ENCODE measurements at places on chromosomes 3 and 15. TPM values are rescaled to one million over a fixed set of nuclear protein-coding genes. Genes with fewer than 3 reads are reported as not detected.

RGMA gene
- total RNA-seq, result 76.7 TPM

CCDC33 gene
- total RNA-seq, result not detected

TMEM212 gene
- total RNA-seq, result not detected

ARGFX gene
- not detected for total RNA-seq

DNA sequence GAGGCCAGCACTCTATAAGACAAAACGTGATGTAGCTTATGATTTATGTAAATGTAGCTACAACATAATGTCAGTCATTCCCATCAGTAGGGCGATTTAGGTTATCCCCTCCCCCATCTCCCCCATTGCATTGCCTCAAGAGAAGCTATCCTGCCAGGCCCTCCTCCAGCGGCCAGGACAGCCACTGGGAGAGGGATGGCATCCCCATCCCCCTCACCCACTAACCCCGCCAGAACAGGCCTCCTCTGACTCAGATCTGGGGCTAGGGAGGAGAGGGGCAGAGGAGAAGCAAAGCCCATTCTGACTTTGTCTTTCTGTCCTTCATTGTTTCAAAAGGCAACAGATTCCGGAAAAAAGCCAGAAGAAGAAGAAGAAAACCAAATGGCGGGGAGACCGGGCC, 32.6 kb upstream of the ESYT3 start:
- no peak overlapping the region for H3K4me3 ChIP-seq
- H3K27ac ChIP-seq, result no peak overlapping the region

GRCh38 chr15:34584996-34585395, 1.5 kb upstream of the GOLGA8B start:
- H3K4me3 ChIP-seq, result no peak overlapping the region
- H3K36me3 ChIP-seq, result no peaks in the 10 kb centered on the region
- H3K4me1 ChIP-seq, result peaks cover 7% of the 10 kb centered on the region
- no peak for DNase-seq

GRCh38 chr3:90025019-90025418, 917.6 kb downstream of the EPHA3 start:
- H3K4me3 ChIP-seq, result no peak overlapping the region
- H3K27ac ChIP-seq, result no peak overlapping the region
- DNase-seq, result no peak
- no peaks in the 10 kb centered on the region for H3K4me1 ChIP-seq
- H3K27me3 ChIP-seq, result no peaks in the 10 kb centered on the region

DNA sequence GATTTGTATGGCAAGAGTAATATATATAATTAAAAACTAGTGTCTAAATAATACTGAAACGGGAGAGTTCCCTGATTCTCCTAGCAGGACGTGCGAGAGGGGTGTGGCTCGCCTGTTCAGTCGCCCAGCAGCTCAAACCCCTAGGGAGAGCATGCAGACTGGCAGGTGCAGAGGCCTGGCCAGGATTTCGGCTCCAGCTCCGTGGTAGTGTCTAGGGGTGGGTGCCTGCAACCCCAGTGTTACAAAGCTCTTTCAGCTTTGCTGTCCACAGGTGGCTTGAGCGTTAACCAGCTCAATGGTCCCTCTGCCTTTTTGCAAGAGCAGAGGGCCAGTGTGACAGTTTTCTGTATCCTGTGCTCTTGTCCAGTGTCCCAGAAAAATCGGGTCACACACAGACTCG, 226.6 kb downstream of the ALCAM start:
- H3K4me1 ChIP-seq, result no peaks in the 10 kb centered on the region
- no peak overlapping the region for H3K4me3 ChIP-seq
- no peak overlapping the region for H3K27ac ChIP-seq
- no peak for DNase-seq
- no peaks in the 10 kb centered on the region for H3K36me3 ChIP-seq
- no peaks in the 10 kb centered on the region for H3K27me3 ChIP-seq

DNA sequence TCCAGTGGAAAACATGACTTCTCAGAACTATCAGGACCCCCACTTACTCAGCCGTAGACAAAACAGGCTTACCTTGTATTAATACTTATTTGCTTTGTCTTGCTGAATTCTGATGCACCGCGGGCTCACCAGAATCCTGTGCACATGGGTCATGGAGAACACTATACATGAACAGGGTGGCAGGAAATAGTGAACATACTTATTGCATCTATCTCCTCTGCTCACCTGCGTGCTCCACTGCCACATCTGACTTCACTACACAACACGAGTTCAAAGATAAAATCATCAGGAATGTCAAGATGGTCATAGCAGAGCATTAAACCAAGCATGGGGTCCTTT, 10.7 kb upstream of the MAPK6 start:
- no peak for DNase-seq
- H3K4me1 ChIP-seq, result no peaks in the 10 kb centered on the region
- no peaks in the 10 kb centered on the region for H3K27me3 ChIP-seq
- H3K36me3 ChIP-seq, result no peaks in the 10 kb centered on the region
- no peak overlapping the region for H3K4me3 ChIP-seq
- no peak overlapping the region for H3K27ac ChIP-seq

DNA sequence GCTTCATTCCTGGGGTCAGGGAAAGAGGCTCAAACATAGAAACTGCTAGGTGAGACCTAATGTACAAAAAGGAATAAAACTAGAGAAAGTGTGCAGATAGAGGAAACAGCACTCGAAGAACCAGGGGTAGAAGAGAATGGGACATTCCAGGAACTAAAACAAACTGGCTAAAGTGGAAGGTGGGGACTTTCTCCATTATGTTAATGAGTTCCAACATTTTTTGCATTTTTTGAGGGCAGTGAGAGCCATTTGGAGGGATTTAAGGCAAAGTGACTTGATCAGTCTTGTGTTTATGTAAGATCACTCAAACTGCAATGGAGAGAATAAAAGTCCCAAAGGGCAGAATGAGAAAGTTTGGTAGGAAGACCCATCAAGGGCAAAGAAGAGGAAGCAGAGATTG, 20.6 kb upstream of the SLC4A7 start:
- no peaks in the 10 kb centered on the region for H3K36me3 ChIP-seq
- peaks cover 6% of the 10 kb centered on the region for H3K4me1 ChIP-seq
- H3K27me3 ChIP-seq, result no peaks in the 10 kb centered on the region

DNA sequence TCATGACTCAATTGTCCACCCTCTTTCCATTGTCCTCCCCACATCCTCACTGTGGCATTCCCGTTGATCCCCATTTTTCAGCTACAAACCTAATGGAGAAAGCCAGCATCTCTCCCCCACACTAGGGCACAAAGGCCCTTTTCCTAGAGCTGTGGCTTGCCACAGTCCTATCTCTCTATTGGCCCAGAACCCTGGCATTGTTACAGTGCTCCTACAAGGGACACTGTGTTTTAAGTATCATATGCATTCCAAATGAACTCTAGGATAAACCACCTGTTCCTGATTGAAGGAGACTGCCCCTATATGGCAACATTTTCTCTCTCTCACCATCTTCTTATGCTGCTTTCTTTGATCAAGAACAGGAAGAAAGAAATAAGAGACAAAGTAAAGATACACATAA, 69.4 kb upstream of the SKOR1 start:
- H3K4me1 ChIP-seq, result no peaks in the 10 kb centered on the region
- no peak for DNase-seq
- H3K4me3 ChIP-seq, result no peak overlapping the region
- no peak overlapping the region for H3K27ac ChIP-seq
- H3K36me3 ChIP-seq, result no peaks in the 10 kb centered on the region

DNA sequence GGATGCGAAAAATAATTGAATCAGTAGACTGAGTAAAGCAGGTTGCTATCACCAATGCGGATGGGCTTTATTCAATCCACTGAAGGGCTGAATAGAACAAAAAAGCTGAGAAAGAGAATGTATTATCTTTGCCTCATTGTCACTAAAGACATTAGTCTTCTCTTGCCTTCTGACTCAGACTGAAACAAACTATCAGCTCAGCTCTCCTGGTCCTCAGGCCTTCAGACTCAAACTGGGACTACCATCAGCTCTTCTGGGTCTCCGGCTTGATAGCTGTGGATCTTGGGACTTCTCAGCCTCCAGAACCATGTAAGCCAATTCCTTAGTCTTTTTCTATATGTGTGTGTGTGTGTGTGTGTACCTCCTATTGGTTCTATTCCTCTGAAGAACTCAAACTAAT, 12.6 kb downstream of the IFT57 start:
- H3K4me3 ChIP-seq, result no peak overlapping the region
- peaks cover 25% of the 10 kb centered on the region for H3K36me3 ChIP-seq
- no peaks in the 10 kb centered on the region for H3K4me1 ChIP-seq
- DNase-seq, result no peak
- no peak overlapping the region for H3K27ac ChIP-seq

DNA sequence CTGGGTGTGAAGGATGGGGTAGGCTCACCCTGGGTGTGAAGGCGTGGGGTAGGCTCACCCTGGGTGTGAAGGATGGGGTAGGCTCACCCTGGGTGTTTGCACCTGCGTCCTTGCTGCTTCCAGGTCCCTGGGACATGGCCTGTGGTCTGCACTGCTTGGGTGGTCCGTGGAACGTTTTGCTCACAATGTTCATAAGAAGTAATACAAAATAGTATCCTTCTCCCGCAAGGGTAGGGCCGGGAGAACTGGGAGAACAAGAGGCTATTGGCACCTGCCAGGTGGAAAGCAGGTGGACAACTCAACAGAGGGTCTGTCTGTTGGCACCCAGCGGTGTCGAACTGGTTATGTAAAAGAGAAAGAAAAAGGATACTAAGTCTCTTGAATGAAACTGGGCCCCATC, 17.0 kb upstream of the PCSK6 start:
- H3K36me3 ChIP-seq, result no peaks in the 10 kb centered on the region
- H3K27me3 ChIP-seq, result peaks cover 9% of the 10 kb centered on the region
- H3K4me3 ChIP-seq, result no peak overlapping the region

DNA sequence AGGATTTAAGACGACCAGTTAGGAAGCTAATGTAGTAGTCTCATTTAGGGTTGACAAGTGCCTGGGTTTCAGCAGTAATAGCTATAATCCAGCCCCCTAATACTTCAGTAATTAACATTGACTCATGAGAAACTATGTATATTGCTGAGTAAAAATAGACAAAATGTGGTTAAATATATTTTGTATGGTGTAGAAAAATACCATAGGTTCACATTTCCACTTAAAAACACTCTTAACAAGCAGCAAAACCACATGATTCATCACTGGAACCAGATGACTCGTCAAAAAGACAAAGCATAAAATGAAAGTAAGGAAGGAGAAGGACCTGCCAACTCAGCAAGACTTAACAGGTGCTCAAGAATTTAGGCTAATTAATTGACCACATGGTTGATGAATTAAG, 288.9 kb downstream of the EFHB start:
- no peak overlapping the region for H3K27ac ChIP-seq
- no peaks in the 10 kb centered on the region for H3K27me3 ChIP-seq
- no peaks in the 10 kb centered on the region for H3K4me1 ChIP-seq
- no peaks in the 10 kb centered on the region for H3K36me3 ChIP-seq
- DNase-seq, result no peak
- H3K4me3 ChIP-seq, result no peak overlapping the region
